Esophagus muscularis mucosa (tissue), 4 donors: ENCODE measurements at places on chromosomes 5 and 9. TPM values are rescaled to one million over a fixed set of nuclear protein-coding genes. Genes with fewer than 3 reads are reported as not detected.

- DNase-seq = no peak
Observed at GRCh38 chr5:107277485-107278125, 393.1 kb downstream of the EFNA5 start.

ADRB2 gene
- 4.6 TPM for total RNA-seq

- no peak for DNase-seq
Observed at GRCh38 chr5:66143473-66144073, 527 bp upstream of the SREK1 start.

ADGRV1 gene
- total RNA-seq = 0.57 TPM

DNA sequence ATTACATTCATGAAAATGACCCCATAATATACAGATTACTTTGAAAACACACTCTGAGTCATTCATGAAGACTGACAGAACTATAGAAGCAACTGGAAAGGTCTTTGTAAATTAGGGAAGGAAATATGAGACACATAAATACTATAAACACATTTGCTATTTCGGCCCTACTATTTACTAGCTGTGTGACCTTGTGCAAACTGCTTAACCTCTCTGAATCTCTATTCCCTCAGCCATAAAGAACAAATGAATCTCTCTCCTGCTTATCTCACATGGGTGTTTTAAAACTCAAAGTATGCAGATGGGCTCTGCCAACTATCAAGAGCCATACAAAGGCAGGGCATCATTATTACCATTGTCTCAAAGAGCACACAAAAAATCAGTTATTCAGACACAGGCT is 52.9 kb downstream of the APBA1 start:
- no peak for DNase-seq

PCDHAC2 gene
- total RNA-seq = 8.8 TPM

- no peak for DNase-seq
Observed at GRCh38 chr5:160363211-160363610, 7.2 kb downstream of the C1QTNF2 start.

GRCh38 chr9:2727966-2728613 is 10.8 kb downstream of the KCNV2 start:
- no peak for DNase-seq

- DNase-seq = no peak
Observed at GRCh38 chr5:20113031-20113715, 125.2 kb upstream of the CDH18 start.
